ENCODE measurements at places on chromosomes 1 and 21.
A peak's percentile ranks its signal among the peaks of the same experiment; 100 is the strongest.

DNA sequence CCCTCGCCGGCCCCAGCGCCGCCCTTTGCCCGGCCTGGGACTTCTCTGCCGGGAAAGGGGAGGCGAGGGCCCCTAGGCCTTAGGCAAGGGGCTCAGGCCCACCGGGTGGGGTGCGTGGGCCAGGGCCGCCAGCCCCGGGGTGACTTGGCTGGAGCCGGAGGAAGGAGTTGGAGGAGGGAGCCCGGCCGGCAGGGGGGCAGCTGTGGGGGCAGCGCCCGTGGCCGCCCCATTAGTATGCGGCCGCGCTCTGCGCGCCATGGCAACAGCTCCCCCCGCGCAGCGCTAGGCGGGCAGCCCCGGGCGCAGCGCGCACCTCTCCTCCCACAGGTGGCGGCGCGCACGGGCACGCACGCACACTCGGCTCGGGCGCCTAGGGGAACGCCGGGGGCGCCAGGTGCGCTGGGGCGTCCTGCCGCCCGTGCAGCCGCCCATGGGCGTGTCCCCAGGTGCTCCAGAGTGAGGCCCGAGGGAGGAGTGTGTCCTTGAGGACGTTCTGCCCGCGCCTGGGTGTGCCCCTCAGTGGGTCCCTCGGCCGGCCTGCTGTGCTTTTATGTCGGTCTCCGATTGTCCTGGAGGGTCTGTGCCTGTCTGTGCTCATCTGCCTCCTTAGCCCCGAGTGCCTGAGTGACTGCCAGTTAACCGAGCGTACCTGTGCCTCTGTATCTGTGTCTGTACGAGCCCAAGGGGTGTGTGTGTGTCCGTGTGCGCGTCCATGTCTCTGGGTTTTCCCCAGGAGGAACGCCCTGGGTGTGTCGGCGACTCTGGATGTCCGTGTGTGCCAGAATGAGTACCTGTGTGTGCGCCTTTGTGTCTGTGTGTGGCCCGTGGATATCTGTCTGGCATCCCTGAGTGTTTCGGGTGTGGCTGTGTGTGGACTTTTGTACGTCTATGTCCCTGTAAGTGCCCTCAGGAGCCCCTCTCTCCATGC, 38.2 kb upstream of the WASF2 start:
- DNase-seq: peak; percentile 74

DNA sequence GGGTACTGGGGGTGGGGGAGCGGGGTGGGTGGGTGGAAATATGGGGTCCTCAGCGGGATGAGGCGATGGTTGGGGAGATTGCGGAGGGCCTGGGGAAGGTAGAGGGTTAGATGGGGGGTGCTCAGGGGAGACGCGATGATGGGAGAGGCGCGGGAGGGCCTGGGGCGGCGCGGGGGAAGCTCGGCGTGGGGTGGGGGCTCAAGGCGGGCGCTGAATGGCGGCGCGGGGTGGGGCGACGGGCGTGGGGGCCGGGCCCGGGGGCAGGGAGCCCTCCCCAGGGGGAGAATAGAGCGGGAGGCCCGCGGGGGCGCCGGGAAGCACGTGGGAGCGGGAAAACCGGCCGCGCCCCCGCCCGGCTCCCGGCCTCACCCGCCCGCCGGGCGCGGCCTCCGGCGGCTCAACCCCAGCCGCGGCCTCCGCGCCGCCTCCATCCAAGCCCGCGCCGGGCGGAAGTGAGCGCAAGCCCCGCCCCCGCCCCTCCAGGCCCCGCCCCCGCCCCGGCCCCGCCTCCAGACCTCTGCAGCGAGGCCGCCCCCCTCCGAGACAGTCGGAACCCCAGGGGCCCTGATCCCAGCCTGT, at the start of gene FAAP20:
Gene FAAP20 (minus strand): TSS at position 454 of the 579 bp plus-strand sequence. CDS start 23 bp downstream, at position 431.
- no peak for DNase-seq

- no peak for DNase-seq
These were observed at the start of gene TNFSF18 for GRCh38 chr1:173050865-173051264. Gene TNFSF18, minus strand, starts transcription at chr1:173050941. Its CDS starts 45 bp downstream, at chr1:173050896.

GRCh38 chr1:156874572-156875340, 14.1 kb downstream of the NTRK1 start:
- DNase-seq: no peak

GRCh38 chr1:214546084-214546483, 5.3 kb downstream of the PTPN14 start:
- DNase-seq: no peak

DNA sequence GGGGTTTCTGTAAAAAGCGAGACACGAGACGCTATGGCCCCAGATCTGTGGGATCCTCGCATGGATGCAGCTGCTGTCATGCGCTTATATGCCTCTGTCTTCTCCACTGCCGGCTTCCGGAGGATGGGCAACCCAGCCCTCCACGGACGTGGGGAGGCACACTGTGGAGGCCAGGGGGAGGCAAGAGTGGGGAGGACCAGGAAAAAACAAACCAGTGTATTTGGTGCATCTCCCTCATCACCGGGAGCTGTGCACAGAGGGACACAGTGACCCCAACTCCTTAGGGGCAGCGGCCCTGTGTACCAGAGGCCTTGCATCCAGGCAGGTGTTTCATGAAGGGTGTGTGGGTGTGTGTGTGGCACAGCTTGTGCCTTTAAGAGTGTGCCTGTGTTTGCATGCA, 95.0 kb downstream of the AJAP1 start:
- DNase-seq: no peak

DNA sequence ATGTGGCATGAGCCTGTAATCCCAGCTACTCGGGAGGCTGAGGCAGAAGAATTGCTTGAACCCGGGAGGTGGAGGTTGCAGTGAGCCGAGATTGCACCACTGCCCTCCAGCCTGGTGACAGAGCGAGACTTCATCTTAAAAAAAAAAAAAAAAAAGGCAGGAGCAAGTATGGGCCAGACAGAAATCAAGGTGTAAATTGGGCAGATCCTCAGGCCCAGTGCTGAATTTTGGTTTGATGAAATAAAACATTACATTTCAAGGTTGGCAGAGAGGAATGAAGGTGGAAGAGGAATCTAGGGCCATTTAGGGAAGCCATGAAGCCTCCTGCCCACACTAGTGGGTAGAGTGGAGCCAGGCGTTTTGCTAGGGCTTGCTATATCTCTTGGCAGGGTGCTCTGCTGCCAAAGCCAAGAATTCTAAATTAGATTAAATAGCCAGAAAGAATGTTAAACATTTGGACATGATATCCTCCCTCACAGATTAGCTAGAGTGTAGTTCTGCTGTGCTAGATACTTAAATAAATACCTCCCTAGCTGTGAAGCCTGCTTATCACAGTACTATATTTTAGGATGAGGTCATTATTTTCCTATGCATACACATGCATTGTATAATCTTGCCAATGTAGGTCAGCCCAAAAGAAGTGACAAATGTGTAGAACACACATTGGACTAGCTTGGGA, 16.6 kb upstream of the LGALS8 start:
- DNase-seq: no peak

DNA sequence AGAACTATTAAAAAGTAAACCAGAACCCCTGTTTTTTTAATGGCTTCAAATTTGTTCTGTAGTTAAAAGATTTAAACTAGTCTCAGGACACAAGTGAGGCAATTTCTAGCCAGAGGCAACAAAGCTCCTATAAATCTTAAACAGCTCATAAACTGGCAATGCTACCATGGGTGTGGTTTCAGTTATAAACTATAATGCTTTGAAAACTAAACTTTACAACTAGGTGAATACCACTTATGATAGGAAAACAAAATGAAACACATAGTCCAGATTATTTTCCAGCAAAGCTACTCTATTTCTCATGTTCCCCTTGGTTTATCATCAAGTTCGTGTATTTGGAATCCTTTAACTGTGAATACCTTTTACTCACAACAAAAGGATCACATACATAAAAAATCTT, 282.5 kb downstream of the VAV3 start:
- no peak for DNase-seq

GRCh38 chr1:60126723-60127122, 53.2 kb upstream of the C1orf87 start:
- DNase-seq: no peak

DNA sequence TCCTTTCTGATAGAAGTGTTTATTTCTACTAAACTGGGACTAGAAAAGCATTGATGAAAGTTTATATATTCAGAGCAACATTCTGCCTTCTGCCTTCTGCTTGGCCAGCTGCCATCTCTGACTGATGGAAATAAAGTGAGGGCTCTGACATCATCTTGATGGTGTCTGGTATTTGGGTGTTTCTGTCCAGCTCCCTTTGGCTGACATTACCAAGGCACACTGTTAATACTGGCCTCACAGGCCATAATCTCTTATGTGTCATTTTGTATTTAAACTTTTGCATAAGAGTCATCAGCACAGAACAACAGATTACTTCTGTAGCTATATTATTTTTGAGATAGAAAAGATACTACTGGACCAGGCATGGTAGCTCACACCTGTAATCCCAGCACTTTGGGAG, 216.9 kb downstream of the RYR2 start:
- DNase-seq: no peak

DNA sequence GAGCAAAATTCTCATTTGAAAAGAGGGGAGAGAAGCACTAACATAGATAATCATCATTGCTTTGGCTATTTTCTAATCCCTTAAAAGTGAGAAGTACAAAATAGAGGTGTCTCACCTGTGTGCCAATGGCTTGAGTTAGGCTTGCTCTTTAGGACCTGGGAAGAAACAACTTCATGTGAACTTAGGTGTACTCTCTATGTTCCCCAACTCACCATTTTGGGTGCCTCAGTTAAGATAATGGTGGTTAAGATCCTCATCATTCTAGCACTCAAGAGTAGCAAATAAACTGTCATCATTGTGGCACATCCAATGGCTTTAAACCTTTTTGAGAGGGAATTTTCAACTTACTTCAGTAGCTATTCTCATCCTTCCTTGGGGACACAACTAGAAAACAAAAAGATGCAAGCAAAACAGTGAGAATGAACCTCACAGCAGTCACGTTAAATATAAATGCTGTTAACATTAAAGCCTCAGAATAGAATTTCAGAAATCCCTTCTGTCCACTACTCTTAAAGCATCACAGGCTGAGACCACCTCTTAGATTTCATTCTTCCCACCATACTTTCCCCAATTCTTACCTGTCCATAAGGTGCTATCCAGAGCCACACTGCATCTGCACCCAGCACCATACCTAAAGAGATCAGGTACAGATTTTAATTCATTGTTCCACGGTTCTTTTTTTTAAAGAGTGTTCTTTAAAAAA, 1.2 kb downstream of the GAS5 start:
- no peak for DNase-seq

- DNase-seq: peak; percentile 23
These were observed 43.0 kb downstream of the UBE2U start for GRCh38 chr1:64246294-64246917.

DNA sequence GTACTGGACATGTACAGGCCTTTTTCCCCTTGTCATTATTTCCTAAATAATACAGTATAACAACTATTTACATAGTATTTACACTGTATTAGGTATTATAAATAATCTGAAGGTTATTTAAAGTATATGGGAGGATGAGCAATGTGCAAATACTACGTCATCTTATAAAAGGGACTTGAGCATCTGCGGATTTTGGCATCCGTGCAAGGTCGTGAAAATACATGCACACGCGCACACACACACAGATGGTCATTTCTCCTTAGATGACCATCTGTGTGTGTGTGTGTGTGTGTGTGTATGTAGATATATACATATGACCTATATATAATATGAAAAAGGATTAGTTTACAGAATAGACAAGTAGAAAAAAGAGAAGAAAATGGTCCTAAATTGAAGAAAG, 15.4 kb downstream of the ALG14 start:
- DNase-seq: no peak

DNA sequence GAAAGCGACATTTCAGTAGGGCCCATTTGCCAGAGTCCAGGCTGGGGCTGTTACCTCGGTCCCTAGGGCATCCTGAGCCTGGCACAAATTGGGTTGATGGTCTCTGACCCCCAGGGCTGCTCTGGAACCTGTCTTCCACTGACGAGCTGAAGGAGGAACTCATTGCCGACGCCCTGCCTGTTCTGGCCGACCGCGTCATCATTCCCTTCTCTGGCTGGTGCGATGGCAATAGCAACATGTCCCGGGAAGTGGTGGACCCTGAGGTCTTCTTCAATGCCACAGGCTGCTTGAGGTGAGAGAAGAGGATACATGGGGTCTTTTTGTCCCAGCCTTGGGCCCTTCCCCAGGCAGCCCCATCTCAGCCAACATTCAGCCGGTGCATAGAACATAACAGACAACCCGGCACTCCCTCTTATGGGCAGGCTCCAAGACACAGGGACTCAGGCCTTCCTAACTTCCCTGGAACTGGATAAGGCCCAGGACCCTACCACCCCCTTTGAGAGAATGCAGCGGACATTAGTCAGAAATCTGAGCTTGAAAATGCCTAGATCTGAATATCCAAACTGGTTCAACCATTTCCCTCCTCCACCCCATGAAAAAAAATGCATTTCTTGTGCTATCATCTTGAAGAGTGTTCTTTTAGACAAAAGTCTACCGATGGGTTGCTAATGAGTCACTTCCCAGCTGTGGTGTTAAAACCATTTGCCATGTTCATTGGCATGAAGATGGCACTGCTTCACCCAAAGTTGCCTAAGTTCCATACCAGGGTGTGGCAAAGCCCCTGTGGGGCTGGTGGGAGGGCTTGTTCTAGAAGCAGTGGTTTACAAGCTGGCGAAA, 35.4 kb downstream of the PKP1 start:
- DNase-seq: no peak

DNA sequence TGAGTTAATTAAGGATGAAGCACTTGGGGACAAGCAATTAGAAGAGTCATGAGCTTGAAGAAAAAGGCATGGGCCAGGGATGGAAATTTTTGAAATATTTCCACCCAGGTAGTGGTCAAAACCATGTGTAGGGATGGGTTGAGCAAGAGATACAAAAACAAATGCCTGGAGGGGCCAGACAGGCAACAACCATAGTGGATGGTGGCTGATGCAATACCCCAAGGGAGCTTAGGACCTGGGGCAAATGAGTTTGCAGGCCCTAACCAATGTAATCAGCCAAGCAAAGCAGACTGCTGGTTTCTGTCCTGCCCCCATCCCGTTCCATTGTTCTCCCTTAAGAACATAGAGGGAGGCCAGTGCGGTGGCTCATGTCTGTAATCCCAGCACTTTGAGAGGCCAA, 119.1 kb upstream of the FGGY start:
- DNase-seq: no peak

- no peak for DNase-seq
These were observed 169.1 kb downstream of the C1orf21 start for GRCh38 chr1:184555665-184556641.

DNA sequence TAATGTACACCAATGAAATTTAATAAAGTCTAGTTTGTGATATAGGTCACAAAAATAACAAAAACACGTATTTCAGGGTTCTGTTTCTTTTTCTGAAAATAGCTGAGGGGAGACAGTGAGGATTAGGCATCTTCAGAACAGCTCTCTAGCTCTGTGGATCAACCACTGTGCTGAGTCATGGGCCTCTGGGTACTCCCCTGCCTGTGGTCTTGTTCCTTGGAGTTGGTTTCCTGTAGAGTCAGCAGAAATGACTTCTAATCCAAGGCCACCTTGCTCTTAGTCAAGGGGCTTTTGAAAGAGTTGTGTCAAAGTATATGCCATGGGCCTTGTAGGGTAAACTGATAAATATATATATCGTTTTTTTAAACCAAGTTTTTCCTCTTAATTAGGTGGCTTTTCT, 141.8 kb upstream of the ZRANB2 start:
- no peak for DNase-seq

- no peak for DNase-seq
These were observed 815 bp downstream of the S100A13 start for GRCh38 chr1:153626477-153626903.

Data from naive B cell (primary cell).